ENCODE measurements at places on chromosomes 7 and 10. TPM values are rescaled to one million over a fixed set of nuclear protein-coding genes. Genes with fewer than 3 reads are reported as not detected.

DNA sequence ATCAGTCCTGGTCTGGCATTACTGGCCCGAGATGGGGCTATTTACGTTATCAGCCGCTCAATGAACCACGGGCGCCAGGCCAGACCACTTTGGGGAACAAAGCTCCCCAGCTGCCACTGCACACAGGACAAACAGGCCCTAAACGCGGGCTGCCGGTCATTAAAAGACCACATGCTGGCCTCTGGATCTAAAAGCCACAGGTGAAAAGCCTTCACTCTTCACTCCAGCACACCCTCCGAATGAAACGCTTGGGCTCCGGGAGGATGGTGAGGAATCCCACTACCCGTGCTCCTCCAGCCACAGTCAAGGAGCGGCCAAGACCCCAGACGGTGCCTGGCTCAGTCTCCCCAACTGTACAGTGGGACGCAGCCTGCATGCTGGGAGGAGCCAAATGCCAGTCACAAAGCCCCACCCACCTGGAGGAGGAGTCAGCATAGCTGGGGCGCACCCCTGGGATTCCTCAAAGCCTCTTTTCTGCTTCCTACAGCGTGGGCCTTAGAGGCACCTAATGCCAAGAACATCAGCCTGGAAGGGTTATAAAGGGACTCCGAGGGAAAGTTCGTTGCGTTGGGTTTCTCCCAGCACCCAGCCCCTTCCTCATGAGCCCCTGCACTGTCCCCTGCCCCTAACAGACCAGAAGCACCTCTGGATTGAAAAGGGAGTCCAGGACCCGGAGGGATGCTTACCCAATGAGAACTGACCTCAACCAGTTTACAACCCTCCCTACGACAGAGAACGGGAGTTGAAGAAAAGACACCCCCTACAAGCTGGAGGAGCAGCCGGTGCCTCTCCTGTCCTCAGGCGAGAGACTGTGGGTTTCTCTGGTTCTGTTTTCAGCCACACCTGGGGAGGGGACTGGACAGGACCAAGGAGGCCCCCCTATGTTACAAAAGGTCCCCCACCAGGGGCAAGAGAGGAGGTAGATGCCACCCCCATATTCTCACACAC lies 4.7 kb downstream of the PDGFA start:
- no peak for DNase-seq

GRCh38 chr10:124166431-124167125 lies 73.2 kb upstream of the CHST15 start:
- no peak for DNase-seq

DNA sequence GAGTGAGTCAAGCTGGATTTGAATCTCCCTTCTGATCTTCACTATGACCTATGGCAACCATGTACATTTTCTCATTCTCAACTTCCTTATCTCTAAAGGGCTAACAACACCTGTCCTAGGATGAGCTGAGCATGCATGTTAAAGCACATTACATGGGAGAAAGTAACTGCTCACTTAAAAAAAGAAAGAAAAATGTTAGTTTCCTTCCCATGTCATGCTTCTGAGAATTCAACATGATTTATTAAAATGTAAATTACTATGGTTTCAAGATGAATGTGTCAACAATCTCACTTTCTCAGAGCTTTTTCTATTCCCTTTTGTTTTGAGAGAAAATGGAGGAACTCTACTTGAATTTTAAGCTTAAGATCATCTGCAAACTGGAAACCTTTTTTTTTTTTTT lies 295.3 kb downstream of the SKIDA1 start:
- no peak for DNase-seq

GRCh38 chr10:62870866-62871265 lies 54.7 kb upstream of the EGR2 start:
- DNase-seq: no peak

GRCh38 chr7:106071999-106072714 lies 40.0 kb downstream of the SYPL1 start:
- DNase-seq: no peak

GRCh38 chr10:3139216-3139910 lies 33.2 kb downstream of the PITRM1 start:
- DNase-seq: peak; percentile 33

DNA sequence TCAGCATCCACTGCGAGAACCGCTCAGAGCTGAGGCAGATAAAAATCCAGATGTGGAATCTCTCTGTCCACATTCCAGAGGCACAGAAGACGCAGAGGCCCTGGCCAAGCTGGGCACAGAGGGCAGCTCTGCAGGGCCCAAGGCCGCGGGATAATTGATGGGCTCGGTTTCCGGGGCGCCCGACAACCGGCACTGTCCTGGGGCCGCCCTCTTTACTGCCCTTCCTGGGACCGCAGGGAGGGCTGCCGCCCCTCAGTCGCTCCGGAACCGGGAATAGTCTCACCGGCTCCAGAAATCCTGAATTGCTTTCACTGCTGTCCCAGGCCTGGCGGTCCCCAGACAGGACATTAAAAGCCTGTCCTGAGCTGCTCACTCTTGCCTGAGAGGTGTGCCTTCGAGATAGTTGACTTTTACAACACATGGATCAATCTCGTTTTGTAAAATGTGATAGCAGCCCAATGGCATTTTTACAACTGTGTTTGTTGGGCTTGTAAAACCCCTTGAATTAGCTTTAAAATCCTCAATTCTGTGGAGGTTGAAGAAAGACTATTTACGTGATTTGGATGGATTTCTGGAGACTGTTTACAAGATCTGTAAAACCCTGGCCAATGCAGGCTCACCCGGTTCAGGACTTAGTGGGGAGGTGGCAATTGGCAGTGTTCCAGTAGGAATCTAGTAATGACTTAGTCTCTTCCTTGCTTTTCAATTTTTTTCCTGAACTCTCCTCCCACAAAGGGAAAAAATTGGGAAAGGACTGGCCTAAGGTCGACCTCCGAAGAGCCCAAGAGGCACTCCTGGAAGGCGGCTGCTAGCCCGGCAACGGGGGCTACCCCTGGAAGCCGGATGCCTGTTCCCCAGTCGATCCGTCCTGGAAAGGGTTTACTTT lies 1.4 kb upstream of the HOXA6 start:
- no peak for DNase-seq

- DNase-seq: peak; percentile 7
These were observed 98.8 kb downstream of the SDK1 start for GRCh38 chr7:3399858-3400257.

DNA sequence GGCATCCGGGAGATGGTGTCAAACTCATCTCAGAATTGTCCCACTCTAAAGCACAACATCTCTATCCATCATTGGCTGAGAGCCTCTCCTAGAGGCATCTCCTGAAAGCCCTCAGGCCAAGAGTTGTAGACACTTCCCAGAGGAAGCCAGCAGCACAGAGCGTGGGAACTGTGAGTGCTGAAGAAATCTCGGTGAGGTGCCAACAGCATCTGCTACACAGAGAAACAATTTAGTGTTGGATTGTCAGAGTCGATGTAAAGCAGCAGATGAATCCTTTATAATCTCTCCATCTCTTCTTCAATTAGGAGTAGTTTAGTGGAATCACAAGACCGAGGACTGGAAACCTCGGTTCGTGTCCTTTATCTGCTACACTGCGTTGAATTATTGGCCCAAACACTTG lies 172.2 kb downstream of the C7orf25 start:
- no peak for DNase-seq

- no peak for DNase-seq
These were observed 16.0 kb upstream of the ZNF273 start for GRCh38 chr7:64886956-64887545.

GRCh38 chr7:1950066-1950451 lies 280.0 kb downstream of the ELFN1 start:
- DNase-seq: no peak

DNA sequence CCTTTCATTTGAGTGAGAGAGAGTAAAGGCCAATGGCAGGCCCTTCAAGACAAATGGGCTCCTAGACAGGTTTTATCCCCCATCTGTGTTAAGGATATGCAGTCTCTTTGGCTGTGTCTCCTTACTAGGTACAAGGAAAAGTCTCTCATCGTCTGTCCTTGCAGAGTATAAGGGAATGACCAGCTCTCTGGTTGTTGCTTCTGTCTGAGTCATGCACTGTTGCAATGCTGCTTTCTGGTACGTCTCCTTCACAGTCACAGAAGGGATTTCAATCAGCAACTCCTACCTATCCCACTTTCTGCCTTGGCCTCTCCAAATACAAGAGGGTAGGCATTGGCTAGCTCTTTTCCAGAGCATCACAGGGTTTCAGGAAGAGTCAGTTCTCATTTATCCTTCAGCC lies 48.1 kb downstream of the CTTNBP2 start:
- DNase-seq: no peak

GRCh38 chr10:75602341-75602740 lies 170.9 kb downstream of the LRMDA start:
- no peak for DNase-seq

DNA sequence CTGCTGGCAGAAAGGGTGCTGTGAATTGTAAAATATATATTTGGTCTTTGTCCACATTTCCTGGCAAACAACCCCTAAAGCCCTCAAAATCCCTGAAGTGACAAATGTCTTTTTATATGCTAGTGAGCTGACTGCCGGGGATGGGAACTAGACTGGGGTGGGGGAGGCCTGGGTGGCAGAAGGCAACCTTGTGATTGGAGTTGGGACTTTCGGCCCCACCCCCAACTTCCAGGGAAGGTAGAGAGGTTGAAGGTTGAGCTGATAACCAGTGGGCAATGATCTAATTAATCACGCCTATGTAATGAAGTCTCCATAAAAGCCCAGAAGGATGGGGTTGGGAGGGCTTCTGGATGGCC lies 2.7 kb downstream of the EPHA1 start:
- no peak for DNase-seq

DNA sequence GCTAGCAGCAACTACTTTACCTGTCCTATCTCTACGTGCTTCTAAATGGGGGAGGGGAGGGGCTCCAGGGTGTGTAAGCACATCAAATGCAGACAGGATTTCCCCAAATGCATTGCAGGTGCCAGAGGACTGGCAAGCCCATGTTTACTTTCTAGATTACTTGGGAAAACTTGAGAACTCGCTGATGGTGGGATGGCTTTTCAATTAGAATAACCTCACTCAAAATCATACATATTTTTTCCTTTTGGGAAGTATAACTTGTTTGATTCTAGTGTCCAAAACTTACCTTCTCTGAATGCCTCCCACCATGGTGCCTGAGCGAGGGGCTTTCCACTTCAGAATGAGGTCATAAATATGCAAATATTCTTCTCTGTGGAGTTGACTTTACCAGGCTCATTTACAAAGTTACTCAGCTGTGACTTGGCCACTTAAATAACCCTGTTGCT lies 191.3 kb upstream of the RHOBTB1 start:
- DNase-seq: no peak

- DNase-seq: no peak
These were observed 10.3 kb downstream of the MNX1 start for GRCh38 chr7:156999958-157000726.

- no peak for DNase-seq
These were observed 544.5 kb upstream of the SORCS1 start for GRCh38 chr10:107708981-107709380.

GRCh38 chr7:5567790-5568189 lies 144.2 kb upstream of the TNRC18 start:
- DNase-seq: no peak

DNA sequence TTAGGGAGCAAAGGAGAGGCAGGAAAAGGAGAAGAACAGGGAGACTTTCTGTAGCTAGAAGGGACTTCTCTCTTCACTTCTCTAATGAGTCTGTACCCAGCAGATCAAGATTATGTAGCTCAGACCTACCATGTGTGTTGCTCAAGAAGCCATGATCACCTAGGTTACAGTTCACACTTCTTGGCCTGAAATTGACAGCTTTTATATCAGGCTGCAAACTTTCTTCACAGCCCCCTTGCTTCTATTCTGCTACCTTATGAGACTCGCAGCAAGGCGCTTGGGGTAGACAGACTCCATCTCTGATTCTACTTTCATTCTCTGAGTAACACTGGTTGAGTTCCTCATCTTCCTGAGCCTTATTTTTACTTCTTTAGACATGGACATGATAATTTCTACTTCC lies 19.6 kb upstream of the GIMAP2 start:
- no peak for DNase-seq

The AKR1C8 gene
- polyA plus RNA-seq: 0.10 TPM

The CUZD1 gene
- 1.5 TPM for polyA plus RNA-seq

The FFAR4 gene
- 0.17 TPM for polyA plus RNA-seq

The CTTNBP2 gene
- polyA plus RNA-seq: 0.21 TPM

The HOXA10 gene
- polyA plus RNA-seq: 5.0 TPM

The FGFBP3 gene
- polyA plus RNA-seq: 3.2 TPM

The KCTD7 gene
- polyA plus RNA-seq: 7.4 TPM
